Tibial artery (tissue), 4 donors: ENCODE measurements at places on chromosomes 13 and 19.

- H3K4me3 ChIP-seq: no peak overlapping the region
- H3K27ac ChIP-seq: no peak overlapping the region
- H3K4me1 ChIP-seq: peaks cover 13% of the 10 kb centered on the region
These were observed 2.6 kb upstream of the PEPD start for GRCh38 chr19:33524024-33524664.

GRCh38 chr19:511101-511851 is 4.0 kb downstream of the TPGS1 start:
- no peak overlapping the region for H3K27ac ChIP-seq
- no peak for DNase-seq
- no peaks in the 10 kb centered on the region for H3K4me1 ChIP-seq
- H3K4me3 ChIP-seq: no peak overlapping the region
- no peaks in the 10 kb centered on the region for H3K27me3 ChIP-seq
- peaks cover 9% of the 10 kb centered on the region for H3K36me3 ChIP-seq

- H3K4me1 ChIP-seq: peaks cover 9% of the 10 kb centered on the region
- no peak for DNase-seq
- H3K27ac ChIP-seq: no peak overlapping the region
- no peak overlapping the region for H3K4me3 ChIP-seq
- no peaks in the 10 kb centered on the region for H3K27me3 ChIP-seq
These were observed 21.6 kb downstream of the CAPS start for GRCh38 chr19:5935473-5936291.

- no peak overlapping the region for H3K4me3 ChIP-seq
- peak; percentile 79 for DNase-seq
- H3K36me3 ChIP-seq: no peaks in the 10 kb centered on the region
- no peak overlapping the region for H3K27ac ChIP-seq
- no peaks in the 10 kb centered on the region for H3K4me1 ChIP-seq
- no peaks in the 10 kb centered on the region for H3K27me3 ChIP-seq
These were observed 30.2 kb downstream of the C19orf81 start for GRCh38 chr19:50679177-50680125.

- H3K36me3 ChIP-seq: peaks cover 16% of the 10 kb centered on the region
- H3K4me3 ChIP-seq: peak overlapping the region; percentile 51
- peak overlapping the region; percentile 74 for H3K27ac ChIP-seq
- no peaks in the 10 kb centered on the region for H3K4me1 ChIP-seq
- no peaks in the 10 kb centered on the region for H3K27me3 ChIP-seq
These were observed 4.7 kb upstream of the UBE2M start for GRCh38 chr19:58563034-58563573.

GRCh38 chr13:100336795-100337516 is 248.1 kb downstream of the PCCA start:
- H3K4me3 ChIP-seq: no peak overlapping the region
- H3K27me3 ChIP-seq: no peaks in the 10 kb centered on the region
- no peaks in the 10 kb centered on the region for H3K4me1 ChIP-seq
- H3K36me3 ChIP-seq: peaks cover 34% of the 10 kb centered on the region
- DNase-seq: no peak

GRCh38 chr13:51305271-51305967 is 34.1 kb upstream of the SERPINE3 start:
- H3K27me3 ChIP-seq: no peaks in the 10 kb centered on the region
- no peaks in the 10 kb centered on the region for H3K36me3 ChIP-seq
- DNase-seq: no peak
- H3K4me1 ChIP-seq: no peaks in the 10 kb centered on the region
- no peak overlapping the region for H3K27ac ChIP-seq

GRCh38 chr13:77810430-77810829 is 108.2 kb downstream of the EDNRB start:
- H3K27ac ChIP-seq: no peak overlapping the region
- no peaks in the 10 kb centered on the region for H3K4me1 ChIP-seq

DNA sequence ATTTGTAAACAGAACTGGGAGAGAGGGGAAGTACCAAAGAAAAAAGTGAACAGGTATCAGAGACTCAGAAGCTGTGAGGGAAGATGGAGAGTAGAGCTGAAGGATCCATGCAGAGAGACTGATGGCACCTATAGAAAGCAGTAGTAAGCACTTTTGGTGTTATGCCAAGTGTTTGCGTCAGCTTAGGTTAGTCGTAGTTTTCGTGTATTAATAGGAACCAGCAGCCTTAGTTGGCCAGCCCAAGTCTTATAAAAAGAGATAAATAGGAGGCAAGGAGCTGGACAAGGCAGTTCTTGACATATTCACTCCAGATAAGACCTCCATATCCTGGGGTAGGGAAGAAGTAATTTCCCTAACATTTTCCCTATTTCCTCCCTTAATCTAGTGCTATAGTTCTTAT is 214.2 kb downstream of the OXGR1 start:
- H3K36me3 ChIP-seq: no peaks in the 10 kb centered on the region
- no peak overlapping the region for H3K4me3 ChIP-seq
- H3K27ac ChIP-seq: peak overlapping the region; percentile 81
- no peaks in the 10 kb centered on the region for H3K27me3 ChIP-seq
- no peak for DNase-seq
- H3K4me1 ChIP-seq: no peaks in the 10 kb centered on the region

- H3K36me3 ChIP-seq: peaks cover 8% of the 10 kb centered on the region
- peak overlapping the region; percentile 69 for H3K4me3 ChIP-seq
- H3K27me3 ChIP-seq: no peaks in the 10 kb centered on the region
- peaks cover 41% of the 10 kb centered on the region for H3K4me1 ChIP-seq
- DNase-seq: no peak
- H3K27ac ChIP-seq: peak overlapping the region; percentile 70
These were observed 843 bp downstream of the ANO8 start for GRCh38 chr19:17333611-17334413.

- no peaks in the 10 kb centered on the region for H3K36me3 ChIP-seq
- no peaks in the 10 kb centered on the region for H3K27me3 ChIP-seq
- H3K27ac ChIP-seq: no peak overlapping the region
- H3K4me1 ChIP-seq: no peaks in the 10 kb centered on the region
- no peak for DNase-seq
These were observed 612.0 kb downstream of the DCT start for GRCh38 chr13:93867481-93867880.

- no peaks in the 10 kb centered on the region for H3K4me1 ChIP-seq
- no peak overlapping the region for H3K27ac ChIP-seq
- H3K27me3 ChIP-seq: no peaks in the 10 kb centered on the region
- H3K4me3 ChIP-seq: no peak overlapping the region
- DNase-seq: no peak
These were observed 25.6 kb downstream of the MAST3 start for GRCh38 chr19:18122860-18123795.

GRCh38 chr13:41546372-41547190 is 89.2 kb downstream of the RGCC start:
- H3K27ac ChIP-seq: peak overlapping the region; percentile 74
- no peaks in the 10 kb centered on the region for H3K36me3 ChIP-seq
- H3K4me1 ChIP-seq: peaks cover 23% of the 10 kb centered on the region
- no peak for DNase-seq
- H3K4me3 ChIP-seq: no peak overlapping the region

GRCh38 chr19:39299404-39299803 is 3.2 kb downstream of the IFNL1 start:
- DNase-seq: no peak
- H3K4me1 ChIP-seq: no peaks in the 10 kb centered on the region
- no peak overlapping the region for H3K27ac ChIP-seq
- no peaks in the 10 kb centered on the region for H3K36me3 ChIP-seq
- H3K27me3 ChIP-seq: no peaks in the 10 kb centered on the region

DNA sequence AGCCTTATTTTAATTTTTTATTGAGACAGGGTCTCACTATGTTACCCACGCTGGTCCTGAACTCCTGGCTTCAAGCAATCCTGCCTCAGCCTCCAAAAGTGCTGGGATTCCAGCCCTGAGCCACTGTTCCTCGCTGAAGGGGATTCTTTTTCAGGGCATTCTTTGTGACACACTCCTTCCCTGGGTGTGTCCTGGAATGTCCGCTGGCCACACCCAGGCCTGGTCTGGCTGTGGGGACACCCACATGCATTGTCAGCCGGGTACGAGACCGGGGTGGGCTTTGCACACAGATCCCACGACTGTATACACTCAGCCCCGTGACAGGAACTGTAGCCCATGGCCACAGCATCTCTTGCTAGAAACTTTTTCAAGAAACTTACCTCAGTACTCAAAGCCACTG is 34.4 kb upstream of the GATAD2A start:
- DNase-seq: no peak
- H3K4me1 ChIP-seq: no peaks in the 10 kb centered on the region
- H3K36me3 ChIP-seq: no peaks in the 10 kb centered on the region
- no peak overlapping the region for H3K27ac ChIP-seq

- no peaks in the 10 kb centered on the region for H3K27me3 ChIP-seq
- no peak for DNase-seq
- no peak overlapping the region for H3K4me3 ChIP-seq
- no peak overlapping the region for H3K27ac ChIP-seq
These were observed 5.9 kb upstream of the DIRAS1 start for GRCh38 chr19:2726904-2727639.

GRCh38 chr13:71079638-71080037 is 787.4 kb downstream of the DACH1 start:
- no peaks in the 10 kb centered on the region for H3K4me1 ChIP-seq
- no peak overlapping the region for H3K4me3 ChIP-seq
- no peak for DNase-seq
- no peaks in the 10 kb centered on the region for H3K36me3 ChIP-seq
- no peaks in the 10 kb centered on the region for H3K27me3 ChIP-seq

DNA sequence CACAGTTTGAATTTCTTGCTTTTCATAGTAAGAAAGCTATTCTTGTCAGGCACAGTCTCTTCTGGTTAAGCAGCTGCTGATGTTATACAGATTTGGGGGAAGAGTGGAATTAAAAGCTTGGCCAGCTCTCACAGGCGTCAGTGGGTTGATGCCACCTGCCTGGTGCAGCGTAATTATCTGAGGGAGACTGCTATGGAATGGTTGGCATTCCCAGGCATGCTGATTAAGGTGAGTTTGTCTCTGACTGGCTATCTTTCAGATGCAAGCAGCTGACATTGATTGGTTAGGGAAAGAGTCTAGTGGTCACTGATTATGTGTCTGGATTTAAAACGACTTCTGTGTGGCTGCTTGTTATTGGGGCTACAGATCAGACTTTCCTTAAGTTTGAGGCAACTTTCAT is 948.4 kb downstream of the UQCRFS1 start:
- no peaks in the 10 kb centered on the region for H3K4me1 ChIP-seq
- H3K27me3 ChIP-seq: no peaks in the 10 kb centered on the region
- no peak overlapping the region for H3K27ac ChIP-seq
- no peaks in the 10 kb centered on the region for H3K36me3 ChIP-seq
- no peak overlapping the region for H3K4me3 ChIP-seq

DNA sequence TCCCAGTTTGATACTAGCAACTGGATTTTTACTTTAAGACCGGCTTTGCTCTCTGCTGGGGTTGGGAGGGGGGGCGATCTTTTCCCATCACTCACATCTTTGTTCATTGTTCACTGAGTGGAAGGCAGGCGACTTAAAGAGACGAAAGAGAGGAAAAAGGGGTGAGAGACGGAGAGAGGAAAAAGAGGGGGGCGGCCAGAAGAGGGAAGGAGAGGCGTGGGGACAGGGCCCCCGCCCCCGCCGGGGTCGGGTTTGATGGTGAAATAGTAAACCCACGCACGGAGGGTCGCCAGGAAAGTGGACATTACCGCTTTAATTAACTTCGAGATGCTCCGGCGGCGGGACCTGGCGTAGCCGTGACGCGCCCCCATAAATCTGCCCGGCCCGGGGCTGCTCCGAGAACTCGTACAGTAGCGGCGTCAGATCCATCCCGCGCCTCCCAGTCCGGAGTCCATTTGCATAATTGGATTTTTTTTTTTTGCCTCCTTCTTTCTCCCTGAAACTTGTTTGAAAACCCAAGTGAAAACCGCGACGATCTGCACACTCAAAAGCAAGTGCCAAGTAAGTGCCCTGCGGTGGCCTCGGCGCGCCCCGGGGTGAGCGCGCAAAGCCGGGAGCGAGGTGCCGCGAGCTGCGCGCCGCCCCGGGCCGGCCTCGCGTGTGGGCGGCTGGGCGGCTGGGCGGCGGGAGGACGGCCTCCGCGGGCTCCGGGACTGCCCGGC is 143.9 kb upstream of the ZNF536 start:
- no peak overlapping the region for H3K27ac ChIP-seq
- no peak for DNase-seq
- no peaks in the 10 kb centered on the region for H3K36me3 ChIP-seq
- no peaks in the 10 kb centered on the region for H3K27me3 ChIP-seq
- H3K4me3 ChIP-seq: peak overlapping the region; percentile 53

GRCh38 chr13:50612717-50613116 is 230.8 kb downstream of the DLEU7 start:
- no peak overlapping the region for H3K4me3 ChIP-seq
- H3K27me3 ChIP-seq: no peaks in the 10 kb centered on the region
- no peak overlapping the region for H3K27ac ChIP-seq

GRCh38 chr13:105735281-105735680 is 800.2 kb downstream of the EFNB2 start:
- H3K4me3 ChIP-seq: no peak overlapping the region
- no peaks in the 10 kb centered on the region for H3K4me1 ChIP-seq
- DNase-seq: no peak
- H3K36me3 ChIP-seq: no peaks in the 10 kb centered on the region
- H3K27me3 ChIP-seq: no peaks in the 10 kb centered on the region

DNA sequence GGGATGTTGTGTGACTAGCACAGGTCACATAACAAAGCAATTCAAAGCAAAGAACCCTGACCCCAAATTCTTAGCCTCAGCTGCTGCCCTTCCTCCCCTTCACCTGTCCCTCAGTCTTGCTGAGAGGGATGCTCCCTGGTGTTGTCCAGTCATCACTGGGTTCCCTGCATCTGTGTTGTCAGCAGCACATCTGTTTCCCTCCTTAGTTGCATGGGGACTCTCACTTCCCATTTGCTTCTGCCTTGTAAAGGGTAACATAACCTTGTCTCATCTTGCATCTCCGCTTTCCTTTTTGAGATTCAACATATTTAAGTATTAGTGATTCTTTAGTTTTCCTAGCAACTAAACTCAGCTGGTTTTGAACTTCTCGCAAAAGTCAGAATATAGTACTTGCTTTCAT is 54.0 kb downstream of the SPATA13 start:
- no peak for DNase-seq
- no peaks in the 10 kb centered on the region for H3K27me3 ChIP-seq
- no peak overlapping the region for H3K4me3 ChIP-seq
- no peaks in the 10 kb centered on the region for H3K36me3 ChIP-seq
- H3K27ac ChIP-seq: no peak overlapping the region

- H3K27ac ChIP-seq: peak overlapping the region; percentile 3
- no peaks in the 10 kb centered on the region for H3K36me3 ChIP-seq
- H3K4me3 ChIP-seq: no peak overlapping the region
- DNase-seq: no peak
These were observed 163.5 kb downstream of the KATNAL1 start for GRCh38 chr13:30143666-30144400.

DNA sequence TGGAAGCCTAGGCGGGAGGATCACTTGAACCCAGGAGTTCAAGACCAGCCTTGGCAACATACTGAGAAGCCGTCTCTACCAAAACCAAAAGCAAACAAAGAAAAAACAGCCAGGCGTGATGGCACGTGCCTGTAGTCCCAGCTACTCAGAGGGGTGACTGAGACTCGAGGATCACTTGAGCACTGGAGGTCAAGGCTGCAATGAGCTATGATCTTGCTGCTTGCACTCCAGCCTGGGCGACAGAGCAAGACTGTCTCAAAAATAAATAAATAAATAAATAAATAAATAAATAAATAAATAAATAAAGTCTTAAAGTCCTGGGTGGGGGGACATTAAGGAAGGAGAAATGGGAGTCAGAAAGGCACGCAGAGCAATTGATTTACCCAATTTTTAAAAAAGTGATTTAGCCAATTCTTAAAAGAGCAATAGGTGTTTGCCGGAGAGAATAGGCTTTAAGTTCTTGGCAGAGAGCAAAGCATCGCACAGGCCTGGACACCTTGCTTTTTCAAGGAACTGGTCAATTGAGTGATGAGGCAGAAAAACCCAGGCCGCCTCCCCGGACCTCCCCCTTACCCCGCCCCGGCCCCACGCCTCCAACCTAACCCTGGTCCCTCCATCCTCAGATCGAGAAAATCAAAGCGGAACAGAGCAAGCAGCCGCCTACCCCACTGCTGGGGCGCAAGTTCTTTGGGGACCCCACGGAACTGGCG is 9.5 kb upstream of the SHKBP1 start:
- peak overlapping the region; percentile 38 for H3K4me3 ChIP-seq
- no peak for DNase-seq
- no peak overlapping the region for H3K27ac ChIP-seq
- H3K4me1 ChIP-seq: peaks cover 12% of the 10 kb centered on the region
- no peaks in the 10 kb centered on the region for H3K27me3 ChIP-seq
